ENCODE measurements at places on chromosomes 5 and 9.

DNA sequence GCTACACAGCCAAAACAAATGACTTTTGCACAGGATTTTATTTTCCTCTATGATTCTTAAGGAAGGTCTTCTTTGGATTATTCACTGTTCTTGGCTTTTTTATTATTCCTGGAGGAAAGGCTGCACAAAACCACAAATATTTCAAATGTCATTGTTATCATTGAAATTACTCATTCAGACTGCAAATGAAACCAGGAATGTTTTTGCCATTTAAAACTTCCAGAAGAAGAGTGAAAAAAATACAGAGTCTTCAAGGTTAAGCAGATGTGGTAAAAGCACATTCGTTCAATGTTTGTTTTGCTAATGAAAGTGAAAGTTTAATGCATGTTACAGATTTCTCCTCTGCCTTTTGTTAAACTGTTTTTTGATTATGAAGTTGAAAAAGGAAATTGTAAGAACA is 238.2 kb downstream of the TLE4 start:
- no peak for DNase-seq

DNA sequence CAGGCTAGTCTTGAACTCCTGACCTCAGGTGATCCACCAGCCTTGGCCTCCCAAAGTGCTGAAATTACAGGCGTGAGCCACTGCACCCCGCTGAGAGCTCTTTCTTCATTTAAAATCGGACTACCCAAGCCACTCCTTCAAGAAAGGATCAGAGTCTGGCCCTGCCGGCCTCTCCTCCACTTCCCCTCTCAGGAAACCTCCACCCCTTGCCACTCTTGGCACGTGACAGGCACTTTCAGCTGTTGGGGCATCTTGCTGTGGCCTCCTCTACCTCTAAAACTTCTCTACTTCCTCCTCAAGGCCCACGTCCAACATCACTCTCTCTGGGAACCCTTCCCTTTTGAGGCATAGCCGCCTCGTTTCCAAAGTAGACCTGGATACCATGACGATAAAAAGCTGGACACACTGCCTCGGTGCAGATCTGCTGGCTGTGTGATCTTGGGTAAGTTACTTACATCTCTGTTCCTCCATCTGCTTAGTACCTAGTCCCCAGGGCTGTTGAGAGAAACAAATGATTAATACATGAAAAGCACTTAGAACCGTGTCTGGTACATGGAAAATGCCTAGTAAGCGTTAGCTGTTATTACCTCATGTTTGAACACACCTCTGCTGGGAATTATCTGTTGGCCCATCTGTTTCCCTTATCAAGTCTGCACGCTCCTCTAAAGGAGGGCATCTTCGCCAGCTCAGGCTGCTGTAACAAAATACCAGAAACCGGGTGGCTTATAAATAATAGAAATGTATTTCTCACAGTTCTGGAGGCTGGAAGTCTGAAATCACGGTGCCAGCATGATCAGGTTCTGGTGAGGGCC is 55.3 kb downstream of the SMIM23 start:
- no peak for DNase-seq

- DNase-seq, result no peak
These were observed 161.4 kb downstream of the CD180 start for GRCh38 chr5:67035098-67035740.

- DNase-seq, result no peak
These were observed 517 bp upstream of the EXOSC2 start for GRCh38 chr9:130693101-130693425.

GRCh38 chr9:91519520-91520277 is 96.1 kb upstream of the NFIL3 start:
- no peak for DNase-seq

DNA sequence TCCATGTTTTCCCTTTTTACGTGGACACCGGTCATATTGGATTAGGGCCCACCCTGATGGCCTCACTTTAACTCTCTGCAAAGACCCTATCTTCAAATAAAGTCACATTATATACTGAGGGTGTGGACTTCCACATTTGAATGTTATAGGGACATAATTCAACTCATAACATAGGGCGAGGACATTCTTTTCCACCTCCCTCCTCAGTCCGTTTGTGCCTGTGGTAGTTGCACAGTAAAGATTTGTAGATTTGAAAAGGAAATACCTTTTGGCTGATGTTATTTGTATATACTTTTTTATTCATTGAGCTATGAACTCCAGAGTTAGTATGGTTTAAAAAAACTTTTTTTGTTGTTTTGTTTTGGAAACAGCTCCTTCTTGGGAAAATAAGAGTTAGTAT is 51.0 kb upstream of the DHFR start:
- DNase-seq, result no peak

GRCh38 chr9:73981405-73981804 is 515.7 kb upstream of the RORB start:
- DNase-seq, result no peak

DNA sequence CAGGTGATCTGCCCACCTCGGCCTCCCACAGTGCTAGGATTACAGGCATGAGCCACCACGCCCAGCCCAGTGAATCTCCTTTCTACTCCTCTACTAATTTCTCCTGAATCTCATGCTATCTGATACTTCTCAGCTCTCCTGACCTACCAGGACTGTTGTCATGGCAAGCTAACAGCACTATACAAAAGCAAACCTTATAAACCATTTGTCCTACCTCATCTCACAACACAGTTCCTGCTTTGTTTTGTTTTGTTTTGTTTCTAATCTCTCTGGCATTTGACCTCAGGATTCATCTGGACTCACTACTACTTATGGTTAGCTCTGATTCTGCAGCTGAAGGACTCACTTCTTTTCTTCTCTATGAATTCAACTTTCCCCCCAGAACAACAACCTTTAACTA is 734.8 kb downstream of the TLE1 start:
- no peak for DNase-seq

DNA sequence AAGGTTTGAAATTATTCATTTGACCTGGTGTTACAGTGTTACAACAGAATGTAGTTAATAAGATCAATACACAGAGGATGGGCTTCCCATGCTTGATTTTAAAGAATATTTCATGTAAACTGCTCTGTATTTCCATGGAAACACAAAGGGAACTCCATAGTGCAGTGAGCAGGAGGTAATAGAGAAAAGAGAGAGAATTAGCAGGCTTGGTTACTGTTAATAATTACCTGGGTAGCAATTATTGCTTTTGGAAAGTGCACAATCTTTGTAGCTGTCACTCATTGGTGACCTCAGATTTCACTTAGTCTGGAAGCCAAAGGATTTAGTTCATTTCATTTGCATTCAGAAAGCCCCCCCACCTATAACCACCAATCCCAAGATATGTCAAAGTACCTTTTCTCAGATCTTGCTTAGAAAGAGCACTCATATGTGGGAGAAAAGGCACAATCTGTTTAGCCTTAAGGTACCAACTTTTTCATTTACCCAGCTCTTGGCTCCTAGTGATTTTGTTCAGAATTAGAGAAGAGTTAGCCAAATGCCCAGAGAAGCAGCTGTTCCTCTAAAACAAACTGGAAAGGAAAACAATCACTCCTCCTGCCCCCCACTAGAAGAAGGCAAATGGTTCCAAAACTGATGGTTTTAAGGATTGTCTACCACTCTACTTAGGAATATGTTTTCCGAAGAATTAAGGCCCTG is 234.5 kb upstream of the SLC24A2 start:
- no peak for DNase-seq

DNA sequence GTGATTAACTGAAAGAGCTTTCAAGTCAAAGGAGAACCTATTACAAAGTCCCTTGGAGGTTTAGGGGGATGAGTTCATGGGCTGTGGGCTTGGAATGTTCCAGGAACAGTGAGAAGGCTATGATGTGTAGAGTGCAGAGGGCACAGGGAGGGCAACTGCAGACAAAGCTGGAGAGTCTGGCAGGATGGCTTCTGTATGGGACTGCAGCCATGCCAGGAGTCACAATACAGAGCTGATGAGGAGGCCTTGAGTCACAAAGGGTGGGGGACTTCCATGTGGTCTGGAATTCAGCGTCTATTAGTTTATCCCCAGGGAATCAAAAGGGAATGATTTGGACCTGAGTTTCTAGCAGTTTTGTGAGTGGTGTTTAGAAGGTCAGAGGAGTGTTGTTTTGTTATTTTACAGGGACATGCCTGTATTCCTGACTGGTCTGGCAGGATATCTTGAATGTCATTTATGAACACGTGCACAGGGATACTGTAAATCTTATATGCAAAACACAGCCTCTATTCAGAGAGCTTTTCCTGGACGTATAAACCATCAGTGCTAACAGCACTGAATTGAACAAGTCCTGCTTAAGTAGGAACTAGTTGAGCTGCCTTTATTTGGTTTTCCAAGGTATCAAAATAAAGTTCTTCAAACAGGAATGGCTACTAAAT is 14.3 kb upstream of the TEK start:
- no peak for DNase-seq

DNA sequence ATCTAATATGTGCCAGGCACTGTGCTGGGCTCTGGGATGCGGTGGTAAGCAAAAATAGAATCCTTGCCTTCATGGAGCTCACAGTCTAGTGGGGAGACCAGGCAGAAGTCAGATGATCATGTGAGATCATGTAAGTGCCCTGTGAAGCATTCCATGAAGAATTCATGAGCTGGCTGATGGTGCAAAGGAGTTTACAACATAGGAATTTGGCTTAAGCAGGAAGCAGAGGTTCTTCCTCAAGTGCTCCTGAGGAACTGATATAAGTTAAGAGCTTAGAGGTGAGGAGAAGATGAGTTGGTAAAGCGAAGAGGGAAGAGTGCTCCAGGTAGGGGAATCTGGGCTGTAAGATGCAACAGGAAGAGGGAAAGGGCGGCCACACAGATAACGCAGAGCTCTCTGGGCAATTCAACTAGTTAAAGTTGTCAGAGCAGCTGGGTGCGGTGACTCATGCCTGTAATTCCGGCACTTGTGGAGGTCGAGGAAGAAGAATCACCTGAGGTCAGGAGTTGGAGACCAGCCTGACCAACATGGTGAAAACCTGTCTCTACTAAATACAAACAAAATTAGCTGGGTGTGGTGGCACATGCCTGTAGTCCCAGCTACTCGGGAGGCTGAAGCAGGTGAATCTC is 78.5 kb upstream of the SPATA31D4 start:
- no peak for DNase-seq

GRCh38 chr5:94173100-94173499 is 431.7 kb upstream of the POU5F2 start:
- DNase-seq, result no peak

- no peak for DNase-seq
These were observed 318.1 kb downstream of the PIK3R1 start for GRCh38 chr5:68533571-68534084.

DNA sequence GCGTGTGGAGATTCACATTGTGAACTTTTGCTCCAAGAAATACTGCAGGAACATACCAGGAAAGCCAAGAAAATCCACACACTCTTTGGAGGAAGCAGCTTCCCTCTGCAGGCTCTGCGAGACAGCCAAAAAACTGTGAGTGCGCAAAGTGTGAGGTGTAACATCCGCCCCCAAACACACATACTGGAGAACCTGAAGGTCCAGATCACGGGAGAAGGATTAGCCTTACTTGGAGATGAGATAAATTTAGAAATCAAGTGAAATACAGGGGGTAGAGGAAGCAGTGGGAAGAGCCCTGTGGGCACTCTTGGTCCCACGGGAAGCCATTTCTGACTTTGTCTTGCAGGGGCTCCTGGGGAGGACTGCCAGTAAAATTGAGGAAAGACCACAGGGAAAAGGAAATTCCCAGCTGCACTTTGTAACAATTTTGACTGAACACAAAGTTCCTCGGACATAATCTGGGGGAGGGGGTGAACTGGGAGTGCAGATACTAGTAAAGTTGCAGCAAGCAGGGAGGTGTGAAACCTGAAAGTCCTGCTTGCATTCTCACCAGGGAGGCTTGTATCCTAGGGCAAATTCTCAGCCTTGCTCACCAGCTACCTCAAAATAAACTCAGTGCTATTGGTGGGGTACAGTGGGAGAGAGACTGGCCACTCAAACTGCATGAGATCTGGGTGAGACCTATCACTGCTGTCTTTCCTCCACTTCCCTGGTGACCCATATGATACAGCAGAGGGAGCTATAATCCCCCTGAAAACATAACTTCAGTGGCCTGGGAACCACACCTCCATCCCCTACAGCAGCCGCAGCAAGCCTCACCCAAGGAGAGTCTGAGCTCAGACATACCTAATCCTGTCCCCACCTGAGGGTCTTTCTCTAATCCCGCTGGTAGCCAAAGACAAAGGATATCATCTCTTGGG is 109.1 kb downstream of the ALDH1A1 start:
- no peak for DNase-seq

DNA sequence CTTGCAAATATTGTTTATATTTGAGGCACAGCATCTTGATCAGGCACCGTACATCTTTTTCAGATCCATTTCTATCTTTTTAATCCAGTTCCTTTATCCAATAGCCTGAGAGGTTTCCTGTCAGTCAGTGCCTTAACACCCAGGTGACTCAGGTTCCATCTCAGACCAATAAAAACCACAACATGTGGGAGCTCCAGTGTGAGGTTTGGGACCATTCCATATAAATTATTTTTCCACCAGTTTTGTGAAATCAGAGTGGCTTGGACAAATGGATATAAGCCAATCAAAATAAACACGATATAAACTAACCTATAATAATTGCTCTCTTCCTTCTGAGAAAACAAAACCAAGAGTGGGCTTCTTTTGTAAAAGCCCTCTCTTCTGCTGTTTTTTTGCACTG is 351.3 kb downstream of the NTRK2 start:
- DNase-seq, result no peak

- DNase-seq, result no peak
These were observed 41.3 kb downstream of the NPR3 start for GRCh38 chr5:32752411-32752810.

GRCh38 chr9:279674-280073 is 65.0 kb downstream of the DOCK8 start:
- DNase-seq, result no peak

DNA sequence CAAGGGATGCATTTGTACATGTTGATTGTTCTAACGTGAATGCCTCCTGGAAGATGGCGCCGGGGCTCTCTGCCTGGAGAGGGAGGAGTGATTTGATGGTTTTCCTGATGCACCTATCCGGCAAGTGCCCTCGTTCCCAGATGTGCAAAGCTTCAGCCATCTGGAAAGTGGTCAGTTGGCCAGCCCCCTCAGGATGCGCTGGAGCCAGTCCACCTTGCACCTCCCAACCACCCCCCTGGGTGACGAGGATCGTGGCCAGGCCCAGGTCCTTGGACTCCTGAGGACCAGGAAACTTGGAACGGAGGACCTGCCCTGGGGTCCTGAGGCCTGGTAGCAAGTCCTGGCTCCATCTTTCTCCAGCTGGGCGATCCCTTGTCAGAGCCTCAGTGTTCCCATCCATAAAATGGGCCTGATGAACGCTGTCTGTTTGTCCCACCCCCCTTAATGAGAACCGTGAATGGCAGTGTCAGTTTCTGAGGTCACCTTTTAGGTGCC is 23.6 kb upstream of the RNU6ATAC start:
- no peak for DNase-seq

DNA sequence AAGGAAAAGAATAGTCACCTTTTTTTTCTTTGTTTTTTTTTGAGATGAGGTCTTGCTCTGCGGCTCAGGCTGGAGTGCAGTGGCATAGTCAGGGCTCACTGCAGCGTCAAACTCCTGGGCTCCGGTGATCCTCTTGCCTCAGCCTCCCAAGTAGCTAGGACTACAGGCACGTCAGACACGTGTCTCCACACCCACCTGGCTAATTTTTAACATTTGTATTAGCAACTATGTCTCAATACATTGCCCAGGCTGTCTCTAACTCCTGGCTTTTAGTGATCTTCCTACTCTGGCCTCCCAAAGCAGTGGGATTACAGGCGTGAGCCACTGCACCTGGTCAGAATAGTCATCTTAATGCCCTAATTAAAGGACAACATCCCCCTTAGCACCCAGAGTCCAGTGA is 54.4 kb upstream of the CTSL start:
- DNase-seq, result no peak

Measured in CD4-positive, alpha-beta T cell treated with Interleukin-6 at 100 ng/mL for 8 hours (primary cell).